CD8-positive, alpha-beta T cell (primary cell): ENCODE measurements at places on chromosomes 12 and 14. TPM values are rescaled to one million over a fixed set of nuclear protein-coding genes. Genes with fewer than 3 reads are reported as not detected.

The GLT1D1 gene
- total RNA-seq = not detected

The NUAK1 gene
- total RNA-seq = 1.1 TPM

The KRT7 gene
- total RNA-seq = not detected

The TAS2R31 gene
- 0.44 TPM for total RNA-seq

The GDF11 gene
- 4.6 TPM for total RNA-seq

The SLC7A7 gene
- total RNA-seq = 0.33 TPM

The PMCH gene
- not detected for total RNA-seq

The TCL1B gene
- not detected for total RNA-seq

The DPF3 gene
- 0.65 TPM for total RNA-seq

The SLC6A12 gene
- total RNA-seq = not detected

The MGAT4C gene
- total RNA-seq = not detected

The KRT79 gene
- total RNA-seq = not detected

The GARIN6 gene
- not detected for total RNA-seq

The B3GNT4 gene
- not detected for total RNA-seq

The TAS2R8 gene
- not detected for total RNA-seq

The CMTM5 gene
- total RNA-seq = not detected

The RAD51B gene
- total RNA-seq = 14.3 TPM

The LRRC9 gene
- not detected for total RNA-seq

The SLC39A2 gene
- 0.33 TPM for total RNA-seq

The ATL1 gene
- 1.4 TPM for total RNA-seq

The LRP1-AS gene
- not detected for total RNA-seq
